Hippocampal formation (tissue), 2 donors: ENCODE measurements at places on chromosomes 7 and 10.

DNA sequence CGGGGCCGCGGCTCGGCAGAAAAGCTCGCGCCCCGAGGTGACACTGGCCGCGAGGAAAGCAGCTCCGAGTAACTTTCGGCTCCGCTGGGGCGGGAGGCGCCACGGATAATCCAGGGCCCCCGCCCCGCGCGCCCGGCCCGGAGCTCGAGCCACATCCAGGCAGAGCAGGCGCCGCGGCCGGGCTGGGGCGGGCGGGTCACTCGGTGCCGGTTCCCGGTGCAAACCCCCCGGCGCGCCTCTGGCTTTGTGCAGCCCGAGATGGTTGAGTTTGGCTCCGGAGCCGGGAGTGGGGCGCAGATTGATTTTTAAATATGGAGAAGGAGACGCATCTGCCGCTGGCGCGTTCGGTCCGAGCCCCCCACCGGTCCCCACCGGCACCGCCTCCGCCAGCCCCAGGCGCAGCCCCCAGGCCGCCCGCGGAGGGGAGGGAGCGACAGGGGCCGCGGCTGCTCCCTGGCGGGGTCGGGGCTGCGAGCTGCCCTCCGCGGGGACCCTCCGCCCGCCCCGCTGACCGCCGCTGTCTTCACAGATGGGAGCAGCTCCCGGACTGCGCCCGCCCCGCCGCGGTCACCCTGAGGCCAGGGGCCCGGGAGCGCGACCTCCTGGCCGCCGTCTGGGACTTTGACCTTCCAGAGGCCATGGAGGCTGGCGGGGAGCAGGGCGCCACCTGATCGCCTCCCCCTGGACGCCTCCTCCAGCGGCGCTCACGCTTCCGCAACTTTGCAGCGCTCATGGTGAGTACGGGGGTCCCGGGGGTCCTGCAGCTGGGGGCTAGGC, 643 bp downstream of the ADGRA1 start:
- no peak for DNase-seq

GRCh38 chr7:83111391-83111790, 51.3 kb downstream of the PCLO start:
- no peak for DNase-seq

DNA sequence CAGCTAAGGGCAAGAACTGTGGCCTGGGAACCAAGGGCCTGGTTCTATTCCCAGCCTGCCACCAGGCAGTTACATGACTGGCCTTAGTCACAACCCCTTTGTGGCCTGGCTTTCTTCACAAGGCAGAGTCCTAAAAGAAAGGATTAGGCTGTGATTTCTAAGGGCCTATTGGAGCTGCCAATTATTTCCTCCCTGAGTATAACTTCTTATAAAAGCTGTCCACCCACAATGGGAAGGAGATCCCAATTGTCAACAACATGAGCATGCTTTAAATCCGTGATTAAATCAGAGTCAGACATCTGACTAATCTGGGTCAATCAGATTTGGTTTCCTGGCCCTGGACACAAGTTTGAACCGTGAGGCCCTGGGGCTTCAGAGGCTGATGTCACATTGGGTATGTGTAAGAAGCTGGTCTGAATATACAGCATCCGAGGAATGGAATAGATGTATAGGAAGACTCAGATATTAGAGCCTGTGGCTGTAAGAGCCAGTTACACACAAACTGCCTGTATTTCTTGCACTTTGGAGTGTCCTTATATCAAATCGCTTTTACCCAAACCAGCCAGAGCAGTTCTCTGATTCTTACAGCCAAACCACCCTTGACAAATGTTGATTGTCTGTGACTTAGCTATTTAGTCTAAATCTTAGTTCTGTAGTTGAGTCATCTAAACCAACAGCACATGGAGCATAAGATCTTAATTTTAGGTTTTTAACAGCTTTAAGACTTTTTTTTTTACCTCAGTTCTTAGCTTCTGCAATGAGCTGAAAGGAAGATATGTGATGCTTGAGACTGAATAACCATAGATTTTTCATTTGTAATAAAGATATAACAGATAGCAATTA, 61.3 kb downstream of the ABCB4 start:
- no peak for DNase-seq

DNA sequence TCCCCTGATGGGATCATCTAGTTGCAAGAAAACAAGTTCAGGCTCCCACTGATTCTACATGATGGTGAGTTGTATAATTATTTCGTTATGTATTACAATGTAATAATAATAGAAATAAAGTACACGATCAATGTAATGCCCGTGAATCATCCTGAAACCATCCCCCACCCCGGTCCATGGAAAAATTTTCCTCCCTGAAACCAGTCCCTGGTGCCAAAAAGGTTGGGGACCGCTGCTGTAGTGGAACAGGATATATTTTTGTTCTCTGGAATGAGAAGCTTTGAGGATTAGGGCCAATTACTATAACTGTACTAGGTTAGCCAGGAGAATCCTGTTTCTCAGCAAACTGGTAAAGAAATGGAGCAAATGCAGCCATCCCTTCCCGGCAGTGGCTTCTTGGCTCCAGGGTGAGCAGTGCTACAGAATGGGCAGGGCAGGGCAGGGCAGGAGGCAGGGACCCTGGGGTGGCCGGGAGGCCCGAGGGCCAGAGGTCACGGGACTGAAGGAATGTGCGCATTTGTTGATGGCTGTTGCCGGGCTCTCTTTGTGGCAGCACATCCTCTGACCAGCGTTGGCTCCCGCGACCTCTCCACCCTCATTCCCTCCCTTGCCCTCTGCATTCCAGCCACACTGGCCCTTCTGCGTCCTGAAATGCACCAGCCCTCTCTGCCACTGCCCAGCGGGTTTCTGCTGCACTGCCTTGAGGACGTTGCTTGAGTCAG, 162.3 kb upstream of the NPS start:
- no peak for DNase-seq

- DNase-seq, result no peak
These were observed 431.1 kb upstream of the KLF6 start for GRCh38 chr10:4215963-4216575.

GRCh38 chr7:42070068-42070467, 166.9 kb downstream of the GLI3 start:
- DNase-seq, result no peak

- no peak for DNase-seq
These were observed 51.4 kb downstream of the NPS start for GRCh38 chr10:127600479-127600878.

DNA sequence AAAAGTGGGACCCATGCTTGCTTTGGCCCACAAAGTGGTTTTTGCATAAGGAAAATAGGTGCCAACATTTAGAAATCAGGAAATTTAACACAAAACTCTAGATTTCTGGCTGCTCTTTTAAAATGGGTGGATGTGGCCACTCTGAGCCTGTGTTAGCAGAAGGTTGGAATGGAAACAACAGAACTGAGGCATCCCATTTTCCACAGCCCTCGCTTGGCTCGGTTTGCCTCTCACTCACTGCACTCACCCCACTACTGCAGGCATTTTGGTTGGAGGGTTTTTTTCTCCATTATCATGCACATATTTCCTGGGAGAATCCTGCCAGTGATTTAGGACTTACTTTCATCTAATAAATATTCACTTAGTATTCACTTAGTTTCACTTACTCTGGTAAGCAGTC, 178.9 kb downstream of the BICC1 start:
- no peak for DNase-seq

GRCh38 chr10:78377356-78377755, 343.7 kb downstream of the RPS24 start:
- DNase-seq, result no peak
